ENCODE measurements at places on chromosomes 4 and X. TPM values are rescaled to one million over a fixed set of nuclear protein-coding genes. Genes with fewer than 3 reads are reported as not detected.
A peak's percentile ranks its signal among the peaks of the same experiment; 100 is the strongest.

Gene SRD5A3
- 7.7 TPM for total RNA-seq

Gene PALLD
- total RNA-seq: 22.8 TPM

Gene RXFP1
- total RNA-seq: 1.9 TPM

Gene PDE6B
- total RNA-seq: 0.97 TPM

Gene RHOH
- total RNA-seq: 0.25 TPM

Gene HSD17B13
- total RNA-seq: 27.1 TPM

Gene NUDT10
- 0.76 TPM for total RNA-seq

Gene NAA11
- total RNA-seq: not detected

Gene BTC
- total RNA-seq: 0.69 TPM

DNA sequence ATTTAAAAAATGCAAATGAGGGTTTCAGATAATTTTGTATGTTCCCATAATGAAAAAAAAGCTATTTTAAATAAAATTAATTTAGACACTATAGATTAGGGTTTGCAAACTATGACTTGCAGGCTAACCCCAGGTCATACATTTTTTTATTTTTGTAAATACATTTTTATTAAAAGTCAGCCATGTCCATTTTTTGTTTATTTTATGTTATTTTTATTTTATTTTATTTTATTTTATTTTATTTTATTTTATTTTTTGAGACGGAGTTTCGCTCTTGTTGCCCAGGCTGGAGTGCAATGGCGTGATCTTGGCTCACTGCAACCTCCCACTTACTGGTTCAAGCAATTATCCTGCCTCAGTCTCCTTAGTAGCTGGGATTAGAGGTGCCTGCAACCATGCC lies 460.6 kb downstream of the IL15 start:
- no peak for DNase-seq

GRCh38 chr4:183249854-183250253 lies 70.2 kb downstream of the CLDN22 start:
- no peak for DNase-seq

DNA sequence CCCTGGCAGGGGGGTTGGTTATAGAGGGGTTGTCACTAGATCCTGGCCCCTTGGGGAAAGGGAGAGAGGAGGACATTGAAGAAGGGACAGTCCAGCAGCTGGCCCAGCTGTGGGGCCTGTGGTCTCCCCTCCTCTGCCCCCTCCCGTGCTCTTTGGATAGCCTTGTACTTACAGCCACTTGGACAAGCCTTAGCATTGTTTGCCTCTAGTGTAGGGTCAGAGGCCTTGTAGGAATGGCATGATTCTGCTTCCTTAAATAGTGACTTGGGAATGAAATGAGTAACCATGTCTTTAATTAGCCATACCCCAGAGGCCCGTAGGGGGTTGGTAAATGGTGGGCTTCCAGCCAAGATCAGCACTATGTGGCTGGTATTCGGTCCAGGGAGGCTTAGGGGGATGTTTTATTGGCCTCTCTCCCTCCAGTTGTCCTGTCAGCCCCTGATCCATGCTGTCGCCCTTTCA lies 230.6 kb downstream of the PTTG2 start:
- DNase-seq: no peak

DNA sequence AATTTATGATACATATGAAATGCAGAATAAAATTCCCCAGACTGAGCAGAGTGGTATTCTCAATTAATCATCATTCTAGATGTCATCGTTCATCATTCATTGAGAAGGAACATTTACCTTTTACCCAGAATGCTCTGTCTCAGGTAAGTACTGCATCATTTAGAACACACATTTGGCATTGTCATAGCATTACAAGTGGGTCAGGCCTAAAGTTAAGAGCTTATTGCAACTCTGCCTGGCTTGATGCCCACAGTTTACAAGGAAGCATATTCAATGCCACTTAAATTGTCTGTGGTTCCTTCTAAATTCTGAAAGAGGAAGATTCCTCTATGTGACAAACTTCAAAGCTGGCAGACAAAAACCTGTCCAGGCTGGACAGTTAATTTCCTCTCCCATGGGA lies 87.3 kb downstream of the CAMK2D start:
- no peak for DNase-seq

DNA sequence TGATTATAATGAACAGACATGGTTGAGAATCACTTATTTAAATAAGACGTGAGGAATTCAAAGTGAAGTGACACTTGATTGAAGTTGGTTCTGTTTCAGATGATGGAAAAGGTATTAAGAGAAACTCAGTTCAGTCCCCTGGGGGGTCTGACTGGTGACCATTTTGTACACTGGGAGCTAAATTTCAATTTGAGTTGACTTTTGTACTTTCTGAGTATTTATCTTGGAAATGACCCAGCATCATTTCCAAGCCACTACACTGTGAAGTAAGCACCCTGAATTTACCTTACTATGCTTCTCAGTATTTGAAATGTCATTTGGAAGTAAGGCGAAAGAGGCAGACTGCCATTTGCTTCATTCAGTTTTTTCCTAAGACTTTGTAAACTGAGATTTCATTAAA lies 73.4 kb downstream of the CNOT6L start:
- no peak for DNase-seq

- no peak for DNase-seq
Measured at GRCh38 chr4:131248314-131248713, 1900.8 kb upstream of the PCDH10 start.

GRCh38 chrX:24149351-24150050 lies at the start of gene ZFX:
TSS of gene ZFX (plus strand) at chrX:24149729. CDS start at chrX:24172743, 23,014 bp downstream.
- peak; percentile 69 for DNase-seq

DNA sequence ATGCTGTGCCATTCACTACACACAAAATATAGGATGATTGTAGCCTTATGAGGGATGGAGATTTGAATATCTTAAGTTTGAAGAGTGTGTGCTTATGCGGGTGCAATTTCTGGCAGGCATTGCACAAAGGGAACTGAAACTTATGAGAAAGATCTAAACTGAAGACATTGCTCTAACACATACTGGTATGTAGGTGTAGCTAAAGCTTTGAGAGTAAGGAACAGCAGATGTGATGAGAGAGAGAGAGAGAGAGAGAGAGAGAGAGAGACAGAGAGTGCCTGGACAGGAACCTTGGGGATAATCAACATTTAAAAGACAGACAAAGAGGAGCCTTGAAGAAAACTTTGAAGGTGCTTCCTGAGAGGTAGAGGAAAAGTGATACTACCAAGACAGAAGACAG lies 379.7 kb downstream of the SPRY1 start:
- DNase-seq: no peak

DNA sequence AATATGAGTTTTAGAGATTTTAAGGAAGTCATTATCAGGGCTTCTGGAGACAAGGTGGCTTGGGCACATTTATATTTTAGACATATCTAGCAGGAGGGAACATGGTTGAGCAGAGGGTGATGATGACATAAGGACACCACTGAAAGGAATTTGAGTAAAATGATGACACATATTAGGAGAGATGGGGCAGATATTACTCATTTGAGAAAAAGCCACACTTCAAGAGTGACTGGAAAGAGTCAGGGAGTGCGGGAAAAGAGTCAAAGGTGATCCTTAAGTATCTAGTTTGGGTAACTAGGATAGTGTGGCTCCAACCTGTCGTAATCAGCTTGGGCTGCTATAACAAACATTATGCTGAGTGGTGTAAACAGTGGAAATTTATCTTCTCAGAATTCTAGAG lies 377.7 kb downstream of the PACRGL start:
- no peak for DNase-seq

GRCh38 chr4:152045807-152046571 lies 285.2 kb upstream of the GATB start:
- DNase-seq: no peak

GRCh38 chr4:152283801-152284470 lies 252.0 kb downstream of the FBXW7 start:
- no peak for DNase-seq

DNA sequence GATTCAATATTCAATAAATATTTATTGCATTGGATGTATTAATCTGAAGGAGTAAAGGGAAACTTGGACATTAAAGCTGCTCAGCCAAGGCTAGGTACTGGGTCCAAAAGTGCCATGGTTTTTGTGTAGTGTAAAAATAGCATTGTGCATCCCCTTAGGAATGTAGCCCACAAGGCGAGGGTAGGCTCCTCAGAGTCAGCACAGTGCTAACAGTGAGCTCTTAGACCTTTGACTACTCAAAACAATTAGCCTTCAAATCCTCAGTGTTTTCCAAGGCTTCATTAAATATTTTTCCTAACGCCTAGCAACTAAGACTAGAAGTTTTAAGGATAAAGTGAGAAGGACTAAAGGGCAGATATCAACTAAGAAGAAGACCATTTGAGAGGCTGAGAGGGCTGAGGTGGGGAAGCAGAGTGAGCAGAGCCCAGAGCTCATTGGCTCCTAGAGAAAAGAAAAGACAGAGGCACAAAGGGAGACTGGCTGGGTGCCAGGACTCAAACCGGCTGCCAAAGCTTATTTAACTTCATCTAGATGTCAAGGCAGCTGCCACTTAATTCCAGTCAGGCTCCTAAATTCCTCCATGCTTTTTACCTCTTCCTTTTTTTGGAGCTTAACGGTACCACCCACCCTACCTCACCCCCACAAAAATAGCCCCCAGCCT lies 17.0 kb downstream of the PRKG2 start:
- DNase-seq: no peak

- no peak for DNase-seq
Measured at GRCh38 chrX:107747596-107748161, 27.9 kb downstream of the TSC22D3 start.
